ENCODE measurements at places on chromosomes 13 and 19. TPM values are rescaled to one million over a fixed set of nuclear protein-coding genes. Genes with fewer than 3 reads are reported as not detected.

The CEACAM4 gene
- not detected for total RNA-seq

DNA sequence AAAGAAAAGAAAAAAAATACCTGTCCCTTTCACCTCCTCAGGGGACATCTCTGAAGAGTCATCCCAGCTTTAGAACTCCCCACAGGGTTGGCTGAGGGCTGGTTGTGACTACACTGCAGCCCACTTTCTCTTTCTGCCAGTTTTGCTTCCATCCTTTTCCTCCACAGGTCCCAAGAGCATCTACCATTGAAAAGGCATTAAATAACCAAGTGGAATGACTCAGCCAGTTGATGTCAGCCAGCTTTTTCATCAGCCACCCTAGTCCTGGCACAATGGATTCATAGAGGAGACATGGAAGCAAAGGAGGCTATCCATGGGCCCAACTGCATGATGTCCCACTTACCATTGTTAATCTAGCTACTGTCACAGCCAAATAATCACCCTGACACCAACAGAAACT is 9.2 kb upstream of the RCBTB1 start:
- no peak for DNase-seq
- no peak overlapping the region for H3K4me3 ChIP-seq
- H3K4me1 ChIP-seq = no peaks in the 10 kb centered on the region

GRCh38 chr13:93714171-93714570 is 487.6 kb downstream of the GPC6 start:
- H3K27me3 ChIP-seq = no peaks in the 10 kb centered on the region
- H3K36me3 ChIP-seq = no peaks in the 10 kb centered on the region
- DNase-seq = no peak
- no peaks in the 10 kb centered on the region for H3K4me1 ChIP-seq
- no peak overlapping the region for H3K4me3 ChIP-seq

DNA sequence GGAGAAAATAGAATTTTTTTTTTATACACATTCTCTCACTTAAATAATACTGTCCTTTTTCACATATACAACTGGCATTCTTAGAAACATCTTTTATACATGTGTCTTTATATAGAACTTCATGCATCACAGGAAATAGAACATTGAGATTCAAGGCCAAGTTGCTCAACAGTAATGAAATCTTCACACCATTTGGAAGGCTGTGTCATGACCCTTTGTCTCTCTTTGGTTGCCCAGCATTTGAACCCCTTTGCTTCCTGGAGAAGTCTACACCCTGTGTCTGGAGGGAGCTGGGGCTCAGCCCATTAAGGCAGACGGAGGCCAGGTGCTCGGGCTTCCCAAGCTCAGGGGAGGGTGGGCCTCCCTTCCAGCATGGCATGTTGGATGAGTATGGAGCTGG is 41.1 kb downstream of the B3GLCT start:
- no peaks in the 10 kb centered on the region for H3K36me3 ChIP-seq
- no peaks in the 10 kb centered on the region for H3K27me3 ChIP-seq

DNA sequence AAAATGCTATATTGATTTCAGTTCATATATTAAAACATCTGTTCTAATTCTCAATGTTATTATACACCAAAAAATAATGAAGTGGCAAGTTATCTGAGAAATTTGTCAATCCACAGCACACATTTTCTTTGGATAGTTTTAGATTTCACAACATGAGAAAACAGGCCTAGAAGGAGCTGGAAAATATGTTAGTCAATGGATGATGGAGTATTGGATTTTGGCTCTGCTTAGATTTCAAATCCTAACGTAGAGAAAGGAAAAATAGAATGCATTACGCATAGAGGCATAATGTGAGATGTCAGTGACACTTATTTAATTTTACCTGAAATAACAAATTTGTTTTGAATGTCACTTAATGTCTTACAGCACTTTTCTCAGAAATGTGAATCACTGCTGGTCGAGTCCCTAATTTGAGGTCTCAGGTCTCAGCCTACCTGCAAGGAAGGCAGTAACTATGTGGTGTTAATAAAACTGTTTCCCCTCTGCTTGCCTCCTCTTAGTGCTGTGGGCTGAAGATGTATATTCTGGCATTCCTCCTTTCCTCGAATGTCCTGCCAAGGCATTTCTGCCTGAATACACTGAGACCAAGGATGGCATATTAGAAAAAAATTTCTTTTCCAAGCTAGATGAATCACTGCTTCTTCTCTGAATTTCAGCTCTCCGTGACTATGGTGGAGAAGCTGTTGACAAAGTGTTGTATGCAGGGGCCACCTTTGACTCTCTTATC is 232.4 kb downstream of the POSTN start:
- DNase-seq = no peak

- H3K27me3 ChIP-seq = peaks cover 4% of the 10 kb centered on the region
- no peaks in the 10 kb centered on the region for H3K4me1 ChIP-seq
- peaks cover 6% of the 10 kb centered on the region for H3K36me3 ChIP-seq
- DNase-seq = no peak
- no peak overlapping the region for H3K4me3 ChIP-seq
These were observed 8.2 kb downstream of the IL4I1 start for GRCh38 chr19:49888510-49888824.

The CLEC4M gene
- not detected for total RNA-seq

- H3K27ac ChIP-seq = no peak overlapping the region
- H3K36me3 ChIP-seq = no peaks in the 10 kb centered on the region
- no peaks in the 10 kb centered on the region for H3K27me3 ChIP-seq
- H3K4me3 ChIP-seq = no peak overlapping the region
These were observed 44.4 kb downstream of the KLF5 start for GRCh38 chr13:73103238-73103637.

- no peak for DNase-seq
- H3K27ac ChIP-seq = no peak overlapping the region
- no peaks in the 10 kb centered on the region for H3K27me3 ChIP-seq
- peaks cover 2% of the 10 kb centered on the region for H3K4me1 ChIP-seq
- H3K4me3 ChIP-seq = no peak overlapping the region
These were observed 150.5 kb downstream of the COL4A1 start for GRCh38 chr13:110156301-110157049.
